ENCODE measurements at places on chromosomes 5 and 9.

DNA sequence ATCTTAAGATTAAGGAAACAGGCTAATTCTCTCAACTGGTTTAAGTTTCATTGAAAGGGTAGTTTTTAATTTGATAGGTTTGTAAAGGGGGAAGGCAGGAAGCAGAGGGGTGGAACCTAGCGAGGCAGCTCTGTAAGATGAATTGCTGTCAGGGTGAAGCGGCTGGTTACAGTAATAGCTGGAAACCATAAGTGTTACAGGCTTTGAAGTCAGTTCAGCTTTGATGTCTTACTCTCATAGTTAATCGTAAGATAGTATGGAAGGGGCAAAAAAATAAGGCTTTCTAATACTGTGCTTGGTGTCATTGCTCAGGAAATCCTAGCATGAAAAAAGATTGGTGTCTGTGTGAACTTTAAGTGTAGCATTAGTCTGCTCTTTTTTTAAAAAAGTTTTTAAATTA, 20.3 kb downstream of the POU5F2 start:
- no peak for DNase-seq

GRCh38 chr9:115328228-115328627, 210.3 kb upstream of the TNC start:
- peak; percentile 1 for DNase-seq

- no peak for DNase-seq
Measured at GRCh38 chr5:14107536-14107935, 35.6 kb upstream of the TRIO start.

DNA sequence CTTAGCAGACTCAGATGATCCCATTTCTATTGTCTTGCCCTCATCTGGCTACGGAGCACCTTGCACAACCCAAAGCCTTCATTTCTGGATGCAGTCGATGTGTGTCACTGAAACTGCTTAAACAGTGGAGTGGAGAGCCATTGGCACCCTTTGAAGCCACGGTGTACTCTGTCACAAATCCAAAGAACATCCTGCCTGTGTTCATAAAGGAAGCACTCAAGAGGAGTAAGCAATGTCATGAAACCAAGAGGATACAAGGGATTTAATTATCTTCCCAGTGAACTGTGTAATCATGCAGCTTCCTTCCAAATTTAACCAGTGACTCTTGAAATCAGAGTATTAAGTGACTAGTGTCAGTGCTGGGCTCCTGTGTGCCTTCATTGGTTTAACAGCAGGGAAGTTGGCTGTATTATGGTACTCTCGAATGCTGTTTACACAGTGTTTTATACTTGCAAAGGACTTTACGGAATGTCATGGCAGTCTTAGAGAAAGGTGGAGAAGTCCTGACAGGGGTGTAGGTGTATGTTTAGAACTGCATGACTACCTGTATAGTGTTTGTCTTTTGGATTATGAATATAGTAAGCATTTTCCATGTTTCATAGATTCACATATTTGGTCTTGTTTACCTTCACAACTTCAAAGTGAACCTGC, 41.9 kb downstream of the CD180 start:
- DNase-seq = no peak

DNA sequence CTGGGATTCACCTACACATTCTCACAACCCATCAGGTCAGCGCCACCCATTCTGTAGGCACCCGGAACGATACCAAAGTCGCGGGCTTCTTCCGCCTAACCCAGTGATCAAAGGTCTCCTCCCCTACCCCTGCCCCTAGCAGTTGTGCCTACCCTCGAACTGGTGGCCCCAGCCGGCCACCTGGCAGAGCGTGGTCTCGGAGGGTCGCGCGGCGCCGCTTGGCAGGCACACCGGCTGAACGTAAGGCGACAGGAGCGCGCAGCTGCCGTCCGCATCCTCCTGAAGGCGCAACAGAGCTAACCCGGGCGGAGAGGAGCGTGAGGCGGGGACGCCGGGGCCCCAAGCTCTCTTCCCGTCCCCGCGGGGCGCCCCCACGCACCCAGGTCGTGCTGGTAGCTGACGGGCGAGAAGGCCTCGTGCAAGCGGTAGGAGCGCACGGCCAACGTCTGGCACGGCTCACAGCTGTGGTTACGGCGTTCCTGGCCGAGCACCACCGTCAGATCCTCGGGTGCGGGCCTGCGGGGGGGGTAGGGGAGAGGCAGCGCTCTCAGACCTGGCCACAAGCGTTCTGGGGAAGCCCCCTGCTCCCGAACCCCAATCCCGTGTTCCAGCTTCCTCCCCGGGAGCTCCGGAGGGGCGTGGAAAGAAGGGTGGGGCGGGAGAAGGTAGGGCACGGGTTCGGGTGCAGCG, 2.8 kb upstream of the PFN3 start:
- DNase-seq = no peak

- DNase-seq = peak; percentile 12
Measured at GRCh38 chr5:37668524-37669047, 171.3 kb downstream of the GDNF start.

- no peak for DNase-seq
Measured at GRCh38 chr9:18393340-18394130, 80.4 kb upstream of the ADAMTSL1 start.

GRCh38 chr9:82780017-82780416, 282.9 kb downstream of the RASEF start:
- no peak for DNase-seq

DNA sequence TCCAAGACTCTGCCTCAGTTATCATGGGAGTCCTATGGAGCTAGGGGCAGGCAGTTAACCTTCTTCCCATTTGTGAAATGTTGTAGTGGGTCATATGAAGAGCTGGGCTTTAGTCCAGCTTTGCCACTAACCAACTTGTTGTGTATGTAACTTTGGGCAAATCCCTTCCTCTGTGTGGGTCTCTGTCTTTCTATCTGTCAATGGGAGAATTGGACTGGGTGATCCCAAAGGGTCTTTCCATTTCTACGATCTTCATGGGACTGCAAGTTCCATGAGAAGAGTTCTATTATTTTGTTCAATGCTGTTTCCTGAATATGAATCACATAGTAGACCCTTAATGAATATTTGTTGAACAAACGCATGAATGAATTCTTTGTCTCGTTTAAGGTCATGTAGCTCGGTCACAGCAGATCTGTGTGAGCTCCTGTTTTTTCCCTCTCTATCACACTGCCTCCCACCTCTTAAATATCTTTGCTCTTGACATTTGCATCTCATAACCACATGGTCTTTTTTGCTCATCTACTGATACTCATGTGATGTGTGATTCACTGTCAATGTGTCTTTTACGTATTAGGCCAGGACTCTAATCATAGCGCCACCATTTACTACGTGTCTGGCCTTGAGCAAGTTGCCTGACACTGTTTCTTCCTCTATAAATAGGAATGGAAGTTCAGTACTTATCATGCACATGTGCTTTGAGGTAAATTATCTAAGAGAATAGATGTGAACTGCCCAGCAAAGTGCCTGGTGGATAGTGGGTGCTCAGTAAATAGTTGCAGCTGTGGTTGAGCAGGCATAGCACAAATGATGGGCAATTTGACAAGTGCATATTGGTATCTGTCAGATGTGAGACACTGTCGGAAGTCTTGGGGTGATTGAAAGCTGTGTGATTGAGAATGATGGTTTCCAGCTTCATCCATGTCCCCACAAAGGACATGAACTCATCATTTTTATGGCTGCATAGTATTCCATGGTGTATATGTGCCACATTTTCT, 37.4 kb downstream of the PTTG1 start:
- no peak for DNase-seq

GRCh38 chr9:89408628-89409101, 89.2 kb downstream of the SEMA4D start:
- no peak for DNase-seq

DNA sequence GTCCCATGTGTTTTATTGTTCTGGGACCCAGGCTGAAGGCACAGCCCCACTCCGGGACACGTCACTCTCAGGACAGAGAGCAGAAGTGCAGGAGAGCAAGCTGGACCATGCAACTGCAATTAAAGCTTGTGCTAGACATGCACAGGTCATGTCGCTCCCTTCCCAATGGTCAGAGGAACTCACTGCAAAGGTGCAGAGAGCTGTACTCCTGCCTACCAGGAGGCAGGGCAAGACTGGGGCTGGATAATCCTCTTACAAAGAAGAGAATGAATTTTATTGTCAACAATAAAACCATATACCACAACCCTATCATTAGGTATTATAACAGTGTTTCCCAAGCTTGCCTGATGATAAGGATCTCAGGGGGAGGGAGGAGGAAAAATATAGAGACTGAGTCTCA, 74.0 kb upstream of the NEK6 start:
- no peak for DNase-seq

DNA sequence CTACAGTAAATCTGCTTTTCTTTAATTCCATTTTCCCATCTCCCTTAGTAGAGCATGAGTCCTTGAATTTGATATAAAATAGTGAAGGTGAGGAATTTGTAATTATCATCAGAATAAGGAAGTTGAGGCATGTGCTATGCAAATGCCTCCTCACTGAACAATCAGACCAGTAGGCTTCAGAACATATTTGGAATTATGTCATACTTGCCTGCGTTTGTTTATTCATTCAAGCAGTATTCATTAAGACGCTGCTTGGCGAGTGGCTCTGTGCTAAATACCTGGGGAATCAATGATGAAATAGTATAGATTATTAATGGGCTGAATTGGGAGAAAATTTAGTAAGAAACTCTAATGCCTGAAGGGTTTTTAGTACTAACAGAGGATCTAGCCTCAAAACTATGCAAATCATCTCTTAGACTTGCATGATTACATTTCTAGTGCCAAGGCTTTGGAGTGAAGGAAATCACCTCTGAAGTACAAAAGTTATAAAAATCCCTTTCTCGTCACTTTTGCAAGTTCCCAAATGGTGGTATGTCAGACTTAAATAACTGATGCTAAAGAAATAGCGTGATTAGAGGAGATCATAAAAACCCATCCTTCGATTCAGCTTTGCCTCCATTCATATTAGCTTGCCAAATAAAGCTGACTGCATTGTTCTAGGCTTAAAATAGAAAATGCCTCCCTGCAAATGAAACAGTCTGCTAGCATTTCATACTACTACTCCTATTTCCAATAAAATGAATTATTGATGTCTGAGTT, 141.7 kb downstream of the PCSK5 start:
- no peak for DNase-seq

- DNase-seq = no peak
Measured at GRCh38 chr5:103010168-103010567, 109.8 kb downstream of the GIN1 start.

GRCh38 chr5:178738520-178738919, 8.1 kb upstream of the ZNF354A start:
- no peak for DNase-seq

- no peak for DNase-seq
Measured at GRCh38 chr9:2934241-2934650, 90.4 kb upstream of the PUM3 start.

DNA sequence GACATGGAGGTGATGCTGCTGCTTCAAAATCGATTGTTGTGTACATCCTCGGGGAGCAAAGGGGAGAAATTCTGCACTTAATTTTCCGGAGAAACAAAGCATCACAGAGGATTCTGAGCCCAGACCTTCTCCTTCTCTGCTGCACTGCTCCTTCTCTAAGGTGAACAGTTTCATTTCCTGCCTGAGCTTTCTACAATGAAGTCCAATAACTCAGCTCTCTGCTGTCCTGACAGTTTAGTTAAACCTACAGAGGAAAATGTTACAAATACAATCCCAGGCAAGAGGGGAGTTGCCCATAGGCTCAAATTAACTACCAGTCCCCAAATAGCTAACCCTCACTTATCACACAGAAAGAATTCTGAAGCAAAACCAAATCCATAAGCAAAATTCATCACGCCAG, 206.3 kb downstream of the EFNA5 start:
- DNase-seq = no peak

- no peak for DNase-seq
Measured at GRCh38 chr5:14242871-14243383, 99.8 kb downstream of the TRIO start.

DNA sequence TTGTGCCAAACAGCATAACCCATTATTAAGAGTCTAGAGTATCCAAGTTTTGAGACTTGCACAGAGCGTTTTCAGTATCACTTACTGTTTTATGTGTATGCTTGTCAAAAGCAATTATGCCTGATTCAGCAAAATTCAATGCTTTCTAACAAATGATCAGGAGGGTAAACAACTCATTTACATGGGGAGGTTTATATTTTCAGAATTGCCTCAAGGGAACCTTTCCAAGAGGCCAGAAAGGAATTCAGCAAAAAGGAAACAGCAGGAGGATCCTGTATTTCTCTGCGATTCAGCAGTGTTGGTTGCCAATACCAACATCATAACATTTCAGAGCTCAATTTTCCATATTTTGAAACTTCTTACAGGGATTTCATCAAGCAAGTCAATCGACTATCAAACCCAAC, 69.3 kb upstream of the DAB2 start:
- DNase-seq = no peak

GRCh38 chr9:99690573-99690972, 131.1 kb upstream of the NR4A3 start:
- DNase-seq = no peak

GRCh38 chr5:96885518-96886338, 9.4 kb downstream of the ERAP2 start:
- no peak for DNase-seq

DNA sequence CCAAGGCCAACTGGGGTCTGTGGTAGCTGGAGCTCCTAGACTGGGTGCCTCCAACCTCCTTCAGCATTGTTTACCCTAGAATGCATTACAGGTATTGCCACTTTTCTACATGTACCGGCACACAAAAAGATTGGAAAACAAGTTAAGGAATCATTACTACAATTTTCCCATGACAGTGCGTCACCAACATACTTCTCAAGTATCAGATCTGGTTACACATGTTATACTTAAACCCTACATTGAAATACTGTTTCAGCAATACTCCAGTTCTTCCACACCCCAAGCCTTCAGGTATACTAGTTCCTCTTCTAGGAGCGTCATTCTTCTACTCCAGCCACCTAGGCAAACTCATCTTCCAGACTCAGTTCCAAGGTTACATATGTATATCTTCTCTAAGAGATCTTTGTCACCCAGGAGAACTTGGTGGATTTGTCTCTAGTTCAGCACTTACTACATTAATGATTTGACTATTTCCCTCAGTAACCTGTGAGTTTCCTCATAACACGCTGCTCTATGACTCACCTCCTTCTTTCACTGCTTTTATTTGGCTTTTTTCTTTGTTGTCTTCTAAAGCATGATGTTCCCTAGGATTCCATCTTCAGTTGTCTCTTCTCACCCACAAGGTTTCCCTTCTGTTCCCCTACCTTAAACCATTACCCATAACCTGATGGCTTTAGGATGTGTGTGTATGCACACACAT, 217.0 kb downstream of the AP3B1 start:
- no peak for DNase-seq

DNA sequence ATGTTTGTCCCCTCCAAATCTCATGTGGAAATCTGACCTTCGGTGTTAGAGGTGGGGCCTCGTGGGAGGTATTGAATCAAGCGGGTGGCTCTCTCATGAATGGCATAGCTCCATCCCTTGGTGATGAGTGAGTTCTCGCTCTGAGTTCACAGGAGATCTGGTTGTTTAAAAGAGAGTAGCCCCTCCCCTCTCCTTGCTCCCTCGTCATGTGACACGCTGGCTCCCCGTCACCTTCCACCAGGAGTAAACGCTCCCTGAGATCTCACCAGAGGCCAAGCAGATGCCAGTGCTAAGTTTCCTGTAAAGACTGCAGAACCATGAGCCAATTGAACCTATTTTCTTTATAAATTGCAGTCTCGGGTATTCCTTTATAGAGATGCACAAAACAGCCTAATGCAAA, 74.5 kb downstream of the RASEF start:
- no peak for DNase-seq

GRCh38 chr9:137213160-137214060, 7.9 kb downstream of the NDOR1 start:
- no peak for DNase-seq

All from GOT3 (cell line).